CD8-positive, alpha-beta T cell (primary cell): ENCODE measurements at places on chromosomes 13 and 19.

GRCh38 chr19:14480700-14481079 lies 5.5 kb upstream of the PTGER1 start:
- DNase-seq = no peak

DNA sequence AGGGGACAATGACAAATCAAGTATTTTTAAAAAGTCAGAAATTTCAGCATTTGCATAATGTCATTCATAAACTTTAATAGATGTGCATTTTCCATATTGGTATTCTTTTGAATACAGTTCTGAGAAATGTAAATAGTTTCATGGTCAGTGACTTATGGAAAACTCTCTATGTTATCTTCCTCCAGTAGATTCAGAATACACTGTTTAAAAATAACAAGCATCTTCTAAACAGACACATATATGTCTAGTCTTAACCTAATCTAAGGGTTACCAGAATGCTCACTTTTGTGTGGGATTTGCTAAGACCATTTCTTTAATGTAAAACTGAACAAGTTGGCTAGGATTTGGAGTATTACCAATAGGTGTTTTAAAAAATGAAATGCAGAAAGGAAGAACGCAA lies 119.8 kb upstream of the SGCG start:
- DNase-seq = no peak

DNA sequence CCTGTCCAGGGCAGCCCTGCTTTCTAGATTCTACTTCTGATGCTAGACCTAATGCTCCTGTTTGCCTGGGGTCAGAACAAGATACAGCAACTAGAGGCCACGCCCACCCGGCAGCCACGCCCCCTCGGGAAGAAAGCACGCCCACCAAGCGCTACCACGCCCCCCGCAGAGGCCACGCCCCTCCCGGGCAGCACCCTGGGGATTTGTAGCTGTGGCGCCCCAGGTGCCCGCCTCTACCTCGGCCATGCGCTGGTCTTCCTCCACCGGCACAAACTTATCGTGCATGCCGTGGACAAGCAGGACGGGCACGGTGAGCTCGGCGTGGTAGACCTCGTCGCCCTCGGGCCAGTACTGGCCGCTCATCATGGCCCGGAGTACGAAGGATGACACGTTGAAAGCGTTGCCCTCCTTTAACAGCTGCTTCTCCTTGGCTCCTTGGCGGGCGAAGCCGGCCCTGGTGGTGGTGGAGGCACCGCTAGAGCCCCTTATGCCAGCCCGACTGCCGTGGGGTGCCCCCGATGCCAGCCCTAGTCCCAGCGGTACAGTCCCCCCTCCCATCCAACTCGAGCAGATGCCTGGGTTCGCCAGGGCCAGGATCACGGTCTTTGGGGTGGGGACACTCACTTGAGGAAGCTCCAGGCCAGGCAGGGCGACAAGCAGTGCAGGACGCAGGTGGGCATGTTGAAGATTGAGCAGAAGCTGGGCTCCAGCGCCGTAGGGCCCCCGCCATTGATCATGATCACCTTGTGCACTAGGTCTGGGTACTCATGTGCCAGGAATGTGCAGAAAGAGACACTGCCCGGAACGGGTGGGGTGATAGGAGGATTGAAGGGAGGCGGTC lies 9.0 kb downstream of the ABHD8 start:
- DNase-seq = peak; percentile 51

DNA sequence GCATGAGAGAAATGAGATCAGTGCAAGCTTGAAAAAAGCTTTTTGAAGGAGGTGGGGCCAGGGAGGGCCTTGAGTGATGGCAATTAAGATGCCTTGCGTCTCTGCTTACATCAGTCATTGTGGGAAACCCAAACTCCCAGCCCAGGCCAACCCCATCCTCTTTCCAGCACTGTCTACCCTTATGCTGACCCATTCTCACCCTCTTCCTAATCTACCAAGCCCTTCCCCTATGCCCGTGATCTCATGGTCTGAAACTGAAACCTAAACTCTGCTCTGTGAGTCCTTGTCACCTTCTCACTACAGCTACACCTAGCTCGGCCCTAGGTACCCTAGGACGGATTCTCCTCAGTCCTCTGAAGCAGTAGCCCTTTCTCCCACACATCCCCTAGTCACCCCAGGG lies 36.0 kb upstream of the SERP2 start:
- DNase-seq = no peak

GRCh38 chr19:58543826-58544590 lies at the start of gene TRIM28:
Gene TRIM28 (plus strand): TSS chr19:58544064. CDS start chr19:58544758, 694 bp downstream.
- peak; percentile 100 for DNase-seq
